ENCODE measurements at places on chromosomes 2 and 18.
A peak's percentile ranks its signal among the peaks of the same experiment; 100 is the strongest.

- DNase-seq, result no peak
Observed at GRCh38 chr2:85134896-85135659, 1.9 kb downstream of the TCF7L1 start.

GRCh38 chr2:237072067-237072931, 13.4 kb upstream of the COPS8 start:
- peak; percentile 60 for DNase-seq

- DNase-seq, result no peak
Observed at GRCh38 chr2:174606336-174606735, 8.7 kb upstream of the WIPF1 start.

- no peak for DNase-seq
Observed at GRCh38 chr2:27708666-27709065, 45.0 kb downstream of the SLC4A1AP start.

GRCh38 chr2:170481201-170481600, 233.9 kb upstream of the SP5 start:
- DNase-seq, result no peak

- no peak for DNase-seq
Observed at GRCh38 chr2:149219856-149220255, 110.5 kb upstream of the LYPD6 start.

GRCh38 chr2:61074100-61074499, 8.4 kb downstream of the SANBR start:
- DNase-seq, result no peak

- no peak for DNase-seq
Observed at GRCh38 chr2:237132799-237133198, 47.1 kb downstream of the COPS8 start.

DNA sequence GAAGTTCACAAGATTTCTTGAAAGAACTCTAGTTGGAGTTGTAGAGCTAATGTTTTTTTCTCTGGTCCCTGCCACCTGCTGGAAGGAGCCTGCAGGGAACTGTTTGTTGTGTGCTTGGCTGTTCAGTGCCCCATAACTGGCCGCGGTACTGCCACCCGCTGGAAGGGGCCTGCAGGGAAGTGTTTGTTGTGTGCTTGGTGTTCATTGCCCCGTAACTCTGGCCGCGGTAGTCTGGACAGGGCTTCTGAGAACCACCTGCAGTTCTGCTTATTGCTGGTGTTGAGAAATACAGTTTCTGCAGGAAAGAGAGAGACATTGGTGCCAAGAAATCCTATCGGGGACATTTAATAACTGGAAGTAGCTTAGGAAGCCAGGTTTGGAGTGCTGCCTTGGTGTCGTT, 58.1 kb downstream of the AGAP1 start:
- DNase-seq, result no peak

DNA sequence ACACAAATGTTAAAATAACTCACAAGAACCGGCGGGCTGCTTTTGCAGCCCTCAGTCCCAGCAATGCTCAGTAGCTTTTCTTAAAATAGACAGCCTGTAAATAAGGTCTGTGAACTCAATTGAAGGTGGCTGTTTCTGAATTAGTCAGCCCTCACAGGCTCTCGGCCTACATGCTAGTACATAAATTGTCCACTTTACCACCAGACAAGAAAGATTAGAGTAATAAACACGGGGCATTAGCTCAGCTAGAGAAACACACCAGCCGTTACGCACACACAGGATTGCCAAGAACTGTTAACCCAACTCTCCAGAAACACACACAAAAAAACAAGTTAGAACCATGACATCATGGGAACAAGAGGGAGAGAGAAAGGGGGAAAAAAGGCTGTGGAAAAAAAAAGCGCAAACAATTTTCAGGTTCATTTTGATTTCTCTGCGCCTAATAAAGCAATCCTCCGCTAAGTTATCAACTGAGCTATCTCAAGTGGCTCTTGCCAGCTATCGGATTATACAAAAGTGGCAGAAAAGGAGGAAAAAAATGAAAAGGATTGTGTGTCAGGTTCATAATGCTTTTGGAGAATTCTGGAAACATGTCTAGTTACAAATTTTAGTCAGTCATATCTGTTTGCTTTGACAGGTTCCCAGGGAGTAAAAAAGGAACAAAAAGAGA, 89.1 kb downstream of the ZEB2 start:
- DNase-seq, result no peak

GRCh38 chr2:65231121-65231520, 3.5 kb downstream of the ACTR2 start:
- DNase-seq, result no peak

DNA sequence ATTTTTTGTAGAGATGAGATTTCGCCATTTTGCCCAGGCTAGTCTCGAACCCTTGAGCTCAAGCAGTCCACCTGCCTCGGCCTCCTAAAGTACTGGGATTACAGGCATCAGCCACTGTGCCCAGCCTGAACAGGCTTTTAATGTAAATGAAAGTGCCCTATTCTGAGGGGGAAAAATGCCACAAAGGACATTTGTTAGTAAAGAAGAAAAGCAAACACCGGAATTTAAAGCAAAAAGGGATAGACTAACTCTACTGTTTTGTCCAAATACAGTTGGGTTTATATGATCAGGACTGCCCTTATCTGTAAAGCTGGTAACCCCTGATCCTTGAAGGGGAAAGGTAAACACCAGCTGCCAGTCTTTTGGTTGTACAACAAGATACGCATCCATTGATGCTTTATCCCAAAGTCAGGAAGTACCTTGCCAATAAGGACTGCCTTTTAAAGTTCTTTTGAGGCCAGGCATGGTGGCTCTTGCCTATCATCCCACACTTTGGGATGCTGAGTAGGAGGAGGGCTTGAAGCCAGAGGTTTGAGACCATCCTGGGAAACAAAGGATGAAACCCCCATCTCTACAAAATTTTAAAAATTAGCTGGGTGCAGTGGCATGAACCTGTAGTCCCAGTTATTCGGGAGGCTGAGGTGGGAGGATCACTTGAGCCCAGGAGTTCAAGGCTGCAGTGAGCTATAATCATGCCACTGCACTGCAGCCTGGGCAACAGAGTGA, 13.1 kb downstream of the CLEC4F start:
- no peak for DNase-seq

- no peak for DNase-seq
Observed at GRCh38 chr2:10830641-10831399, 18.2 kb upstream of the PDIA6 start.

DNA sequence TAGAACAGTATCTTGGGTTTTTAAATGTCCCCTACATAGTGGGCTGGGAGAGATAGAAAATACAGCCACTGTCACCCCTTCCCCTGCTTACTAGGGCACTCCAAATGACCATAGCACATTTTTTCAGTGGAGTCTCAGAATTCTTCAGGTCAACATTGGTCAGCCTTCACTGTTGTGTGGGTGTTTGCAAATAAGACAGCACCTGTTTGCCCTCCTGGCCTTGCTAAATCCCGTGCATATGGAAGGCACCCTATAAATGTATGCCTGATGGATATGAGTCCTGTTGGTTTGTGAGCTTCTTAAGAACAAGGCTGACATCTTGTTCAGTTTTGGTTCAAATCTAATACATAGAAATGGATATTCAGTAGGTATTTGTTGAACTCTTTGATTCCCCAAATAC, 12.5 kb downstream of the ITGA6 start:
- DNase-seq, result no peak

DNA sequence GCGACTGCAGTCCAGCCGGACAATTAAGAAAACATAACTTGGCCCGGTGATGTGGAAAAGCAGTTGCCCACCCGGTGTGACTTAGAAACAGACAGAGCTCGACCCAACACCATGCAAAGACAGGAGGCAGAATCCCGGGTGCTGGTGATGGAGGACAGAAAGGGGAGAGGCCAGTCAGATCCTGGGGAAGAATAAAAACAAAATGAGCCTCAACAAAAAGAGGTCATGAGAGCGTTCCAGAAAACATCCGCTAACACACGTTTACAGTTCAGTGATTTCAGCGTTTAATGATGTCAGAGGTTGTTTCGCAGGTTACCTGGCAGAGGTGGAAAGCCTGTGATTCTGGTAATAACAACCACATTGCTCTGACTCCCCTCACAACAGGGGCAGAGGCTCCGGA, 111.9 kb downstream of the OSR1 start:
- DNase-seq, result no peak

- DNase-seq, result no peak
Observed at GRCh38 chr18:74351354-74351753, 35.7 kb downstream of the C18orf63 start.

DNA sequence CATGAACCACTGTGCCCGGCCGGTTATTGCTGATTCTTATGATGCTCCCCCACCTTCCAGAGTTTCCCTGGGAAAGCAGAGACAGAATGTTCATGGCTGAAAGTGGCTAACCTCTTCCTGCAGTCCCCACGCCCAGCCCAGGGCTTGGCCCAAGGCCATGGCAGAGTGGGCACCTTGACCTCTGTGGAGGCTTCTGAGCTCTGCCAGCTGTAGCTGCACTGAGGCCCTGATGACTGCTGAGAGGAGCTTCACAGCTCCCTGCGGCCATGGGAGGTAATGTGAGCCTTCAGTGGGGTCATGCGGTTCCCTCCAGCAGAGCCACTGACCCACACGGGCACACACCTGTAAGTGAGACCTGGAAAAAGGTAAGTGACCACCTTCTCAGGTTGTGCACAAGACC, 13.3 kb downstream of the EFHD1 start:
- DNase-seq, result no peak

GRCh38 chr2:126851756-126852155, 46.9 kb upstream of the TEX51 start:
- DNase-seq, result no peak

DNA sequence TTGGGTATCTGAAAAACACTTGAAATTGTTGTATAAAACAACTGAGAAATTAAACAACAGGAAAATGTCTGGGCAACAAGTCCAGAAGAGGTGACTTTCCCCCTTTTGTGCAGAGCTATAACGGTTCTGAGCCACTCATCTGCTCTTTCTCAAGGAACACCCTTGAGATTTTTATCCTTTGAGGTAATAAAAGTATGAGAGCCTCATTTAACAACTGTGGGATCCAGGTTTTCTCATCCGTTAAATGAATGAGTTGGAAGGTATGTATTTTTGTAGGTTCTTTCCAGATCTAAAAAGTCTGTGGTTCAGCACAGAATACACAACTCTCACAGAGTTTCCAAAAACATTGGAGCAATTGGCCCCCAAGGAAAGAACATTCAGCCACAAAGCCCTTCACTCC, 93.0 kb downstream of the ANKRD44 start:
- no peak for DNase-seq

GRCh38 chr2:239371726-239372686, 28.8 kb downstream of the HDAC4 start:
- no peak for DNase-seq

DNA sequence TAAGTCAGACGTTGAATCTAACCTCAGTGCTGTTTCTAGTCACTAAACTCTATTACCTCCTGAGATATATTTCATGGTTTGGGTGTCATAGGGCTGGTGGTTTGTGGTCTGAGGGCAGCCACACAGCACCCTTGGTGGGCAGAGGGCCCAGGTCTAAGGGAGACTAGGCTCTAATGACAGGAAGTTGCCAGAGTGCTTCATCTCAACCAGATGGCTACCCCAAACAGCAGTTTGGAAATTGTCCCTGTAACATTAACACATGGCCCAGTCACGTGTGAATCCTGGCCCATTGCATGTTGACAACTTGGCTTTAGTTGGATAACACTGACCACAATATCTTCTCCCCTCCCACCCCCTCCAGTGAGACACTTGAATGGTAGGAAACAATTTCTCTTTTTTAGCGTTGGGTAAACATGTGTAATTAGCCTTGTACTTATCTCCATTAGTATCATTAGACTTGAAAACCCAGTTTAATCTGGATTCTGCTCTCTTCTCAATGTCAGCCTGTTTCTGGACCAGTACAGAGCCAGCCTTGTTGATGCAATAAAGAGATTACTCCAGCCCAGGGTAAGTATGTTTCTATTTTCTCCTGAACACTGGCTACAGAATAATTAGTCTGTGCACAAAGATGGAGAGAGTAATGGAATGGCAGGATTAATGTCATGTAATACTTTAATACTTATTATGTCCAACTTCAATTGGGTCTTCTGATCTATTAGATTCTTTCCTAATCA, 187.8 kb upstream of the SIX3 start:
- DNase-seq, result no peak

- DNase-seq, result no peak
Observed at GRCh38 chr2:161135951-161136593, 24.2 kb upstream of the TANK start.

DNA sequence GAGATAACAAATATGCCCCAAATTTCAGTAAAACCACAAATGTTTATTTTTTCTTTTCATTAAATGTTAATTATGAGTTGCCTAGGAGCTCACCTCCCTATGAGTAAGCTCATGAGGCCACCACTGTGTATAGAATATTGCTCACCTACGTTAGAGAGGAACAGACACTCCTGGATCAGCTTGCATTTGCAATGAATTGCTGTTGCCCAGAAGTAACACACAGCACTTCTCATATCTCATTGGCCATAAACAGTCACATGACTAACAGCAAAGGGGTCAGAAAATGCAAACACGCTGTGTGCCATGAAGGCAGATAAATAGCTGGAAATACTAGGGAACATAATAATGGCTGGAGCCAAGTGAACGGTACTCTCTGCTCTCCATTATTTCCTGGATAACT, 89.0 kb upstream of the GALNT5 start:
- no peak for DNase-seq

DNA sequence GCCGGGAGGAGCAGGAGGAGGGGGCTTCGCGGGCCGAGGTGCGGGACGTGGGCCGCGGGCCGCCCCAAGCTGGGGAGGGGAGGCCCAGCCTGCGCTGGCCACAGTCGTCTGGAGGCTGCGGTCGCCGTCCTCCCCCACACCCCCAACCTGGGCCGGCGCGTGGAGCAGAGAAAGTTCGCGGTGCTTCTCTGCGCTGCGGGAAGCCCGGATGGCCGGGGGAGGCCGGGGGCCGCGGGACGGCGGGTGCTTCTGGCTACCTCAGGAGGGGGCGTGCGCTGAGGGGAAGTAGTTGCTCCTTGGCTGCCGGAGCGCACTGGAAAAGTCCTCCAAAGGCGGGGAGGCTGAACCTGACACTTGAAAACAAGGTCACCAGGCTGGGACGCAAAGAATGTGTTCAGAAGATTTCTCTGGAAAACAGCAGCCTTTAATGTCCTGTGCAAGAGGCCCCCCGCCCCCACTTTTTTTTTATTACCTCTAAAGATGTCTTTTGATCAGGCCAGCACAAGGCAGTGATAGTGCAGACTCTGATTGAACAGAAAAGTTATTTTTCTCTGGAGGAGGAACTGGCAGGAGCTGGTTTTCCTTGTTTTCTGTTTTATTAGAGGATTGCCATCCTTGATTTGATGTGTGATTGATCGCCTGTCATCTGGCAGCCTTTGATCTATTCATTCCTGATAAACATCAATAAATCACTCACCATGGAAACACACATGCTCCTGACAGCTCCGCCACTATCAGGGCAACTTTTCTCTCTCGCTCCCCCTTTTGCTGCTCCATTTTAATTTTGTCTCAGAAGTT, 1.6 kb downstream of the TSHZ1 start:
- no peak for DNase-seq

- DNase-seq, result no peak
Observed at GRCh38 chr18:13441736-13442135, 223.2 kb downstream of the LDLRAD4 start.
